ENCODE measurements at places on chromosomes 7 and 10.

- DNase-seq, result no peak
Observed at GRCh38 chr10:45660876-45661411, 11.6 kb downstream of the ZFAND4 start.

GRCh38 chr7:117446220-117446815 is 19.0 kb upstream of the ASZ1 start:
- no peak for DNase-seq

DNA sequence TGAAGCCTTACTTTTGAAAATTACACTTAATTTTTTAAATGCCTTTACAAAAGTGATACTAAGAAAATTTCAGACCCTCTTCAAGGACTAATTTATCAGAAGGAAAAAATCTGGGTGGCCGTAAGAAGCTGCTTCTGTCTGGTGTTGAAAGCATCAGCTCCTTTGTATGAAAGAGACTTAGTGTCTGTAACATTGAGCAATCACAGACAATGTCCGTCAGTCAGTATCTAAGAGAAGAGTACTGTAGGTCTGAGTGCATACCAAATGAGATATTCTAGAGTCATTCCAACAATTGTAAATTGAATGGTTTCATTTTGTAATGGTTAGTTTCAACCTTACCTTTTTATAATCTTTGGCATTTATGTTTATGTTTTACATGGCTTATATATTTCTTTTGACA is 11.1 kb upstream of the MDFIC start:
- DNase-seq, result no peak

DNA sequence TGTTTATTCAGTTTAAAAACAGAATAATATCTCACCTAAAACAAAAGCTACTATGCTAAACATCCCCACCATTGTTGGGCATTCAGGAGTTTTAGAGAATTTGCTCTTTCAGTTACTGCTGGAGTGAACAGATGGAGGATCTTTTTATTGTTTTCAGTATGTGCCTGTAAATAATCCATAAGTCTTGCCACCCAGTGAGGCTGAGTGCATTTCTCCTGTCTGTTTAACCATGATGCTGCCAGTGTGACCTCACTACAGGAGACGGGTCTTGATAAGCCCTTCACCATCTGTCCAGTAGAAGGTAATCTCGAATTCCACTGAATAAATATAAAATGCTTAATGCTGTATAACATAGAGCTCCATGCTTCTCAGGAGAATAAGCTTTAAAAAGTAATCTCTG is 430.9 kb downstream of the POM121L12 start:
- DNase-seq, result no peak

- DNase-seq, result no peak
Observed at GRCh38 chr10:26095781-26096180, 120.8 kb upstream of the GAD2 start.

GRCh38 chr10:10791869-10792268 is 225.8 kb upstream of the CELF2 start:
- DNase-seq, result no peak

DNA sequence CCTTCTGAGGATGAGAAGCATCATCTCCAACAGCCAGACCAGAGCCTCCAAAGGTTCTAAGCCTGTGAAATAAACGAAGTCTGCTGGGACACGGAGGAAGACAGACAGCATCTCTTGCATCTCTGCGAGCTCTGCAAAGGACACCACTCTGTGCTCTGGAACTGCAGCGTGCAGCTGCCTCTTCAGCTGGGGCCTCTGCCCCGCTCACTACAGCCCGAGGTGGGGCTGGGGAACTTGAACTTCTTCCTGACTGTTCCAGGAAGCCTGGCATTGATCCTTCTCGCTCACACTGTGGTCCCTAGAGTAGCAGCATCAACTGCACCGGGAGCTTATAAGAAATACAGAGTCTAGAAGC is 163.3 kb downstream of the USP6NL start:
- no peak for DNase-seq

GRCh38 chr7:12434012-12434642 is 30.5 kb upstream of the VWDE start:
- no peak for DNase-seq

- DNase-seq, result no peak
Observed at GRCh38 chr7:84786073-84786472, 400.8 kb downstream of the SEMA3D start.

DNA sequence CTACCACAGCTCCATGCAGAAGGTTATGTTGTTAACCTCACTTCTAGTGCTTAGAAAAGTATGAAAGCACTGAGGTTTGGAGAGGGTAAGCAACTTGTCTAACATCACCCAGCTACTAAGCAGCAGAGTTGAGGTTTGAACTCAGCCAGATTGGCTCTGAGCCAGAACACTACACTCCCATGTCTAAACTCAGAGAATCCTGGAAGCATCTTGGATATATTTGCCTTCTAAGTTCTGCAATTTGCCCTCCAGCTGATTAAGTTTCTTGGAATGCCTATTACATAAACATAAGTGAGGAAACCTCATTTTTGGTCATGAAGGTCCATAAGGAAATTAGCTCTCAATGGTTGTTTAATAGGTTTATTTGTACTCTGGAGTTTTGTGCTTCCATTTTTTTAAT is 78.1 kb upstream of the PHYHIPL start:
- DNase-seq, result no peak

- no peak for DNase-seq
Observed at GRCh38 chr10:35434533-35434932, 98.2 kb downstream of the CCNY start.
